Left renal pelvis (tissue), 4 donors: ENCODE measurements at places on chromosomes 4 and X. TPM values are rescaled to one million over a fixed set of nuclear protein-coding genes. Genes with fewer than 3 reads are reported as not detected.

The PPP2R3B gene
- 21.4 TPM for polyA plus RNA-seq

The FUNDC1 gene
- 29.1 TPM for polyA plus RNA-seq

The CTAG1A gene
- polyA plus RNA-seq, result not detected

The UGT2A3 gene
- polyA plus RNA-seq, result 175 TPM

The UGT2A1 gene
- 1.8 TPM for polyA plus RNA-seq
